ENCODE measurements at places on chromosomes 3 and 15.

DNA sequence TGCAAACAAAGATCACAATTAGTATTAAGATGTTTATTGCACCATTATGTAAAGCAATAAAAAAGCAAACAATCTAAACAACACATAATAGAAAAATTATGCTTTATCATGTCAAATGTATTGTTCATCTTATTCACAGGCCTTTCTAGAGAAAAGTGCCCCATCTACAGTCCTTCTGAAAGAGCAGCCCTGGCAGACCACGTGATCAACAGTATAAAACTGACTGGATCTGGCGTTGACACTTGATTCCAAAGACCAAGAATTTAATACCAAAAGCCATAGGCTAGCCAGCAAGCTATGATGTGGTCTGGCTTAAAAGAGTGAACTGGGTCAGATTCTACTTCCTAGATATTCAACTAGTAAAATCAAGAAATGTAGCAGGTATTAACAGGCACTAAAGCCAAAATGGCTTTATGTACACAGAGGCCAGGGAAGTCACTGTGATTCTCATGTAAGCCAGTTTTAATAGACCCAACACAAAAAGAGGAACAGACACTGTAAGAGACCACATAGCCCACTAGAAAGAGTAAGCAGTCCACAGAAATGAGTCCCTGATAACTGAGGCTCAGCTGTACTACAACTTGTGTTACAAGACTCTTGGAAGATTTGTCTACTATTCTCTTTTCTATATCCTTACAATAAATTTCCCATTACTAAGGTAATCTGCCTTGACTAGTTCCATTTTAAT, 32.5 kb downstream of the DMXL2 start:
- no peak for DNase-seq

DNA sequence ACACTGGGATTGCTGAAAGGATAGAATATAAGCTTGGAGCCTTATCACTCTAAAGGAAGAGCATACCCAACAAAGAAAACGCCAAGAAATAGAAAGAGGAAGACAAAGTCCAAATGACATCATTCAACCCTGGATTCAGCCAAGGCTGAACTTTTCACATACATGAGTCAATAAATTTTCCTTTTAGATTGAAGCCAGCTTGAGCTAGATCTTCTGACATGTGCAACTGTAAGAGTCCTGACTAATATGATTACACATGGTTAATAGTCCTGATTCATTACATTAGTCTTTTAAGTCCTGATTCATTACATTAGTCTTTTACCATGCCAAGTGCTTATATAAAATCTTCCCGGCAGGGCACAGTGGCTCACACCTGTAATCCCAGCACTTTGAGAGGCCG, 13.6 kb upstream of the DENND6A start:
- no peak for DNase-seq

- no peak for DNase-seq
These were observed 18.1 kb downstream of the CHSY1 start for GRCh38 chr15:101233651-101234280.

- DNase-seq, result no peak
These were observed 9.5 kb downstream of the NECTIN3 start for GRCh38 chr3:111081008-111081545.

GRCh38 chr3:30894521-30895251, at the start of gene GADL1:
Gene GADL1 (minus strand): TSS chr3:30894661. CDS start chr3:30894614, 47 bp downstream.
- peak; percentile 78 for DNase-seq

DNA sequence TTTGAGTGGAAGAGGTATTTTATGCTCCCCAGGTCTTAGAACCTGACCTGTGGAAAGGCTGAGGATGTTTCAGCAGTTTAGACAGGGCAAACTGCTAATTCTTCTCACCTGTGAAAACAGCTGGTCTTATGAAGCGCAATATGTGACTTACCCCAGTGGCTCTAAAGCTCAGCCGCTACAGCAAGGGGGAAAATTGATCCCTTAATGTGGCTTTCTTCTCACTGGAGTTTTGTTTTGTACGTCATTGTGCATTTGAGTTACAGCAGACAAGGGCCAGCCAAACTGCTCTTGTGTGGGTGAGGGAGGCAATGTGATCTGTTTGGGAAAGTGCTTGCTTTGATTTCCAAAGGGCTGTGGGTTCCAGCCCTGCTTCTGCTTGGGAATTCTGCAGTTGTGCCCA, 293.4 kb upstream of the LRRFIP2 start:
- no peak for DNase-seq

Measured in H7 (cell line).